ENCODE measurements at places on chromosomes 5 and 9.

DNA sequence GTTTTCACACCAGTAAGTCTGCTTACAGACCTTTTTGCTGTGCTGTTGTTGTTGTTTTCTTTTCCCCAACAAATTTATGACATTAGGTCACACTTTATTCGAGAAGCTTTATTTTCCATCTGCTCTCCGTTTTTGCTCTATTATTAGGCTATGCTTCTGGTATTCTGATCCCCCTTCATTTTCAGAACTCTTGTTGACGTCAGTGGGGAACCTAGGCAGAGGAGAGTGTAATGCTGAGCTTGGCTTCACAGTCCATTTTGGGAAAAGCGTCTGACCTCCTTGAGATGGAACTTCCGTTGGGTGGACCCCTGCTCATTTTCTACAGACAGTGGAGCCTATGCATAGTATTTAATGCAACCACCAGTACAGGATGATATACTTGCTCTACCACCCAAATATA lies 387.9 kb upstream of the MEF2C start:
- no peak overlapping the region for H3K4me3 ChIP-seq
- no peaks in the 10 kb centered on the region for H3K27me3 ChIP-seq
- no peak overlapping the region for H3K27ac ChIP-seq
- no peak for DNase-seq
- H3K36me3 ChIP-seq, result no peaks in the 10 kb centered on the region

DNA sequence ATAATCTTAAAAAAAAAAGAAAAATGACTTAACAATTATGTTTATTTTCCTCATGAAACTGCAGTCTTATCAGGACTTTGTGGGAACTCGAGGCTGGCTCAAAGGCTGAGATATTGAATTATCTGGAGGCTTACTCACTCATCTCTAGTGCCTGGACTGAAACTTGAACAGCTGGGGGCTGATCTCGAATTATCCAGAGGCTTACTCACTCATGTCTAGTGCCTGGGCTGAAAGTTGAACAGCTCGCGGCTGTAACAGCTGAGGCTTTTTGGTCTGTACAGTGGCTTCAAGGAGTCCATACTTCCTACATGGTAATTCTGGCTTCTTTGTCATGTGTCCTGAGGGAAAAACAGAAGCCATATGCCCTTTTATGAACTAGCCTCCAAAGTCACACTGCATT lies 371.9 kb downstream of the CETN3 start:
- no peaks in the 10 kb centered on the region for H3K36me3 ChIP-seq
- H3K4me3 ChIP-seq, result no peak overlapping the region
- no peaks in the 10 kb centered on the region for H3K4me1 ChIP-seq
- H3K27ac ChIP-seq, result no peak overlapping the region

GRCh38 chr9:14314929-14315874 lies 1.3 kb upstream of the NFIB start:
- DNase-seq, result peak; percentile 75
- peak overlapping the region; percentile 65 for H3K4me3 ChIP-seq
- no peaks in the 10 kb centered on the region for H3K36me3 ChIP-seq

DNA sequence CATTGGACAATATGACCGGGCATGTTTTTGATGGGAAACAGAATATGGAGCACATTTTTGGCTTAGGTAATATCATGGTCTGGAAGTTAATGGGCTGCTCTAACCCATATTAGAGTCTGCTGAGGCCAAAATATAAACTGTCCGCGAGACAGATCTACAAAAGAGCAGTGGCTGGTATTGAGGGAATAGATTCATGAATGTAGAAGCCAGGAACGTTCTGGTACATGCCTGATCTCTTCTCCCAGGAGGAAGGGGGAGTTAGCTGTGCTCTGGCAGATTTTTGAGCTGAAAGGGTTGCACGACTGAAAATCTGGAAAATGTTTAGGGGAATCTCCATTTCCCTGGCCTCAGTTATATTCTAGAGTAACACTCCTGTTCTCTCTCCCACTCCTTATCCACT lies 42.9 kb upstream of the ZFR start:
- no peak overlapping the region for H3K27ac ChIP-seq
- no peaks in the 10 kb centered on the region for H3K27me3 ChIP-seq
- H3K4me1 ChIP-seq, result no peaks in the 10 kb centered on the region
- H3K36me3 ChIP-seq, result no peaks in the 10 kb centered on the region
- DNase-seq, result no peak

DNA sequence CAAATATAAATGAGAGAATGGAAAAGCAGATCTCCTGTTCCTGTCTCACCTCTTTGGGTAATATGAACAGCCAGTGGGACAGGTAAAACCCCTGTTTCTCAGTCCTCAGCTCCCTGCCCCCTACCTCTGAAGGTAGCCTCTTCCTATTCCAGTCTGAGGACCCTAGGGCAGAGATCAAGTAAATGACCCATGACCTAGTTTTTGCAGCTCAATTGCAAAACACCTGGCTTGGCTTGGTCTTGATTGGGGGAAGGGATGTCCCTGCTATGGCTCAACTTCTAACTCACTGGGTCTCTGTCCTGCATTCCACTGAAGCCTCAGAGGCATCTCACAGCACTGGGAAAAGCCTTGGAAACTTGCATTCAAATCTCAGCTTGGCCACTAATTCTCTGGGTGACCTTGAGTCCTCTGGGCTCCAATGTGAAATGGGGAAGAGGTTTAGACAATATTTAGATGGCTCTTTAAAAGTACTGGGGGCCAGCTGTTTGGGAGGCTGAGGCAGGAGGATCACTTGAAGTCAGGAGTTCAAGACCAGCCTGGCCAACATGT lies 1.6 kb upstream of the GALT start:
- no peak overlapping the region for H3K4me3 ChIP-seq
- H3K36me3 ChIP-seq, result no peaks in the 10 kb centered on the region
- no peak overlapping the region for H3K27ac ChIP-seq
- no peaks in the 10 kb centered on the region for H3K27me3 ChIP-seq

DNA sequence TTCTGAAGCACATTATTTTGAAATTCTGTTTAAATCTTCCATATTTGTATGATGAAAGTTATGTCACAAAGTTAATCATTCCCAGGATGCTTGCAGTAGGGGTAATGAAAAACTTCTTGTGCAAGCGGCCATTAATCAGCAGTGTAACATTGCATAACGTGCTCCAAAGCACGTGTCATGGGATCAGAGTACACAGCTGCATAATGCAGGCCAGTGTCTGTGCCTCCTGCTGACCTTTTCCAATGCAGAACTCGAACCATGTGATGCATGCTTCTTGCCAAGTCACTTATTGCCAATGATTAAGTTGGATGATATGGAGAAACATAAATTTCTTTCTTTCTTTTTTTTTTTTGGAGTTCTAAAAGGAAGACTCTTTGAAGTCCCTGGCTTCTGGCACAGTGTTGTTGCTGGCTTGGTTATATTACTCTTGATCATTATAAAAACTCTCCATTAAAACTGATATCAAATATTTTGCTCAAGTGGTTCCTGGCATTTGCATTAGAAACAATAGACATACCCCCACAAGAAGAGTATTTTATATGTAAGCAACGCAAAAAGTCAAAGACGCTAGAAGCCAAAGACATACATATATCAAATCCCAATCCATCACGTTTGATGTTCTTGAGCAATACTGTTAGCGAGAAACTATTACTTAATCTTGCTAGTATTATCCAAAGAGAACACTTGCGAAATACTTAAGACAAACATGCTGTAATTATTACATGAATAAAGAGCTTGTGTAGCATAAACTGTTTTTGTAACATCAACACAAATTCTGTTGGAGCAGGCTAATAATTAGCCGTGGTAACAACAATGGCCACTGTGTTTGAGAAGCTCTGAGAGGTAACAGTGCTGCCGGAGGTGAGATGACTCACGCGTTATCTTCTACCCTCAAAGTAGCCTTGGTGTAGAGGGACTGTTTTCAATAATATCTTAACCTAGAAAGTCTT lies 164.2 kb downstream of the AUH start:
- no peaks in the 10 kb centered on the region for H3K36me3 ChIP-seq
- no peak overlapping the region for H3K4me3 ChIP-seq
- no peaks in the 10 kb centered on the region for H3K27me3 ChIP-seq
- peak; percentile 37 for DNase-seq
- no peaks in the 10 kb centered on the region for H3K4me1 ChIP-seq
- H3K27ac ChIP-seq, result no peak overlapping the region

GRCh38 chr9:38620483-38621433 lies at the start of gene ANKRD18A:
ANKRD18A (minus strand) TSS chr9:38620596; CDS start chr9:38620285, 311 bp downstream.
- peak; percentile 98 for DNase-seq
- peaks cover 7% of the 10 kb centered on the region for H3K27me3 ChIP-seq
- no peaks in the 10 kb centered on the region for H3K36me3 ChIP-seq
- H3K27ac ChIP-seq, result no peak within 1 kb of the TSS
- H3K4me3 ChIP-seq, result peak within 1 kb of the TSS; percentile 44

- no peaks in the 10 kb centered on the region for H3K27me3 ChIP-seq
- no peak overlapping the region for H3K27ac ChIP-seq
- H3K36me3 ChIP-seq, result no peaks in the 10 kb centered on the region
- H3K4me3 ChIP-seq, result no peak overlapping the region
Observed at GRCh38 chr9:69623276-69623675, 48.9 kb downstream of the APBA1 start.
